ENCODE measurements at places on chromosomes 6 and 20.

DNA sequence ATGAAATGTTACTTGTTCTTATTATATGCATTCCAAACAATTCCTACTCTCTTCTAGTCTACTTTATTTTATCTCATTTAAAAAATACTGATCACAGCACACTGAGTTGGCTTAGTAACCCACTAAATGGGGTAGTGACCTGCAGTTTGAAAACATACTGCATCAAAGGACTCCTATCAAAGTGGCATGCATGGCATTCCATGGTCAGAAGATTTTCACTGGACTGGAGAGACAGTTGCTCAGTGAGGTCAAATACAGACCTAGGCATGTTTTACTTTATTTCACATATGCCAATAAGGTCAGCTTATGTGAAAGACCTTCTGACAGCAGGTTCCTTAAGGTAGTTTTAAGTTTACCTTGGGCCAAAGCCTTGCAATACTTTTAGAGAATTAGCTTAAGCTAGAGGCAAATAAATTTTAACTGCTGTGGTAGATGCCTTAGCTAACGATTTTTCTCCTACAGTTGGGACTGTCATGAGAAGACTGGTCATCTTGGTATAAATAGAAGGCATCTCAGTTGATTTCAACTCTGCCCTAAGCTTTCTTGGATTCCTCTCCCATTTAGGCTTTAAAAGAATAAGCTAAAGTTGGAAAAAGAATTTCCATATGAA, 35.1 kb downstream of the TPD52L1 start:
- DNase-seq, result no peak

- no peak for DNase-seq
These were observed 86.3 kb upstream of the PMEPA1 start for GRCh38 chr20:57795977-57796560.

- DNase-seq, result no peak
These were observed 44.1 kb downstream of the BLTP3A start for GRCh38 chr6:34836008-34836407.

DNA sequence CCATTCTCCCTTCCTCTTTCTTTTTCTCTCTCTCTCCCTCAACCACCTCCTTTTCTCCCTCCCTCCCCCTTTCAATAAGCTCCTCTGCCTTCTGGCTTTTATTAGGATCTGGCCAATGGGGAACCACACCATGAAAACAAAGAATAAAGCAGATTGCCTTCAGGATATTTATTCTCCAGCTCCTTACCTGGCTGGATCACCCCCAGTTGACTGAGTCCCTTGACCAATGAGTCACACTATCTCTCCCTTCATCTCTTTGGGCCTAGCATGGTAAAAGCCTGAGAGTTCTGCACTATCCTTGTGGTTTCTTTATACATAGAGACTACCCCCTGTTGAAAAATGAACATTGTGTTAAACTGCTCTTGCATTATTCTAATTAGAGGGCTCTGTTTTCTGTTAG, 476.8 kb downstream of the EPHA7 start:
- DNase-seq, result no peak

- no peak for DNase-seq
These were observed 19.5 kb upstream of the GPR6 start for GRCh38 chr6:109958626-109959025.
